NCI-H446 treated with DMSO at 0.1 percent for 48 hours (cell line): ENCODE measurements at places on chromosomes 3 and 15.

- no peak for DNase-seq
Observed at GRCh38 chr15:73633991-73634495, 854 bp upstream of the NPTN start.

- no peak for DNase-seq
Observed at GRCh38 chr3:46293035-46293724, 50.9 kb downstream of the CCR3 start.

- no peak for DNase-seq
Observed at GRCh38 chr3:98843266-98843959, 58.1 kb downstream of the DCBLD2 start.

- DNase-seq, result no peak
Observed at GRCh38 chr15:73555080-73555479, 78.1 kb downstream of the NPTN start.

DNA sequence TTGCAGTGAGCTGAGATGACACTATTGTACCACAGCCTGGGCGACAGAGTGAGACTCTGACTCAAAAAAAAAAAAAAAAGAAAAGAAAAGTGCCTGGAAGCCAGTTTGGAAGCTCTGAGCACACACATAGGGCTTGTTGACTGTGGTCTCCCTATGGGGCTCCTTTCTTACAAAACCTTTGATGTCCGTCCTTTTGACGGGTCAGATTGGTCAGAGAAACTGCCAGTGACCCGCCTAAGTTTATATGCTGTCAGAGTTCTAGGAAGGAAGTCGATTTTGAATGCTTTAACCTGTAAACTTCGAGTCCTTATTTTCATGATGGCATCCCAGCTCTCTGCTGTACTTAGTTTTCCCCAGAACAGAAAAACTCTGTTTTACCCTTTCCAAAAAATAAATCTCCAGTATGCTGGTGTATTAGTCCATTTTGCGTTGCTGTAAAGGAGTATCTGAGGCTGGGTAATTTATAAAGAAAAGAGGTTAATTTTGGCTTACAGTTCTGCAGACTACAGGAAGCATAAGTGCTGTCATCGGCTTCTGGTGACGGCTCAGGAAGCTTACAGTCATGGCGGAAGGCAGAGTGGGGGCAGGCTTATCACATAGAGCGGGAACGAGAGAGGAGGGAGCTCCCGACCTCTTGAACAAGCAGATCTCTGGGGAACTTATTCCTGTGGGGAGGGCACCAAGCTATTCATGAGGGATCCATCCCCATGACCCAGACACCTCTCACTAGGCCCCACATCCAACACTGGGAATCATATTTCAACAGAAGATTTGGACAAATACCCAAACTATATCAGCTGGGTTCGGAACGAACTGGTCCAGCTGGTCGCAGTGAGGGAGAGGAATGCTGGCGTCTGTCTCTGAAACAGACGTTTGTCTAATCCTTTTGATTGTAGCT, 72.3 kb downstream of the LMLN start:
- DNase-seq, result no peak

GRCh38 chr3:55750525-55750924, 263.4 kb upstream of the WNT5A start:
- no peak for DNase-seq

GRCh38 chr15:69603369-69604071, 150.9 kb downstream of the RPLP1 start:
- no peak for DNase-seq

GRCh38 chr3:117059956-117060270, 350.3 kb downstream of the TUSC7 start:
- peak; percentile 73 for DNase-seq
